ENCODE measurements at places on chromosomes 1 and 21. TPM values are rescaled to one million over a fixed set of nuclear protein-coding genes. Genes with fewer than 3 reads are reported as not detected.

GRCh38 chr1:32702599-32703478 is at the start of gene SYNC:
Gene SYNC, minus strand, starts transcription at chr1:32702770. Its CDS starts 110 bp downstream, at chr1:32702660.
- peak within 1 kb of the TSS; percentile 81 for H3K4me3 ChIP-seq
- no peaks in the 10 kb centered on the region for H3K27me3 ChIP-seq
- peak within 1 kb of the TSS; percentile 87 for H3K27ac ChIP-seq
- DNase-seq: no peak
- H3K4me1 ChIP-seq: peaks cover 38% of the 10 kb centered on the region

- no peak for DNase-seq
- no peaks in the 10 kb centered on the region for H3K27me3 ChIP-seq
- peak overlapping the region; percentile 97 for H3K4me3 ChIP-seq
- peaks cover 22% of the 10 kb centered on the region for H3K36me3 ChIP-seq
- peaks cover 34% of the 10 kb centered on the region for H3K4me1 ChIP-seq
Measured at GRCh38 chr1:228108055-228108690, 926 bp downstream of the MRPL55 start.

DNA sequence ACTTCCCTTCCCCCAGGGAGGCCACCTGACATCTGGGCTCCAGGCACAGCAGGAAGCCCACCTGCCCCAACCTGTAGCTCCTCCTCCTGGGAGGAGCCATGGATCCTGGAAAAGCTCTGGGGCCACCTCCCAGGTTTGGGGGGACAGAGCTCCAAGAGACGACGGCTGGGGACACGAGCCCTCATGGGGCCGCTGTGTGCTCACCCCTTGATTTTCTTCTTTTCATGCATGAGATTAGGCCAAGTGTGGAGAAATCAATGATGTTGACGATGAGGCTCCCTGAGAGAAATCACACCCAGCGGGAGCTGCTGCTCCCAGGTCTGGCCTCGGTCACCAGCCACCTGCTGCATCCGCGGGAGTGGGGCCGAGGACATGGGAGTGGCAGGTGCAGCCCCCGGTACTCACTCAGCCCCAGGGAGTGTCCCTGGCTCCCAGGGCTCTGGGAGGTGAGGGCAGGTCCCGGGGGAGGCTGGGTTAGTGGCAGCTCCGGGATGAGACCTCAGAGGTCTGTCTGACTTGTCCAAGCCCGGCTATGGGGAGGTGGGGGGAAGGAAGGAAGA is 8.7 kb downstream of the TNFRSF14 start:
- H3K27ac ChIP-seq: no peak overlapping the region
- peaks cover 5% of the 10 kb centered on the region for H3K27me3 ChIP-seq
- no peak for DNase-seq

GRCh38 chr1:121483234-121483633 is 298.5 kb downstream of the SRGAP2C start:
- H3K36me3 ChIP-seq: no peaks in the 10 kb centered on the region
- no peaks in the 10 kb centered on the region for H3K27me3 ChIP-seq
- DNase-seq: no peak
- H3K4me1 ChIP-seq: no peaks in the 10 kb centered on the region

S100B gene
- total RNA-seq: 13.2 TPM

DNA sequence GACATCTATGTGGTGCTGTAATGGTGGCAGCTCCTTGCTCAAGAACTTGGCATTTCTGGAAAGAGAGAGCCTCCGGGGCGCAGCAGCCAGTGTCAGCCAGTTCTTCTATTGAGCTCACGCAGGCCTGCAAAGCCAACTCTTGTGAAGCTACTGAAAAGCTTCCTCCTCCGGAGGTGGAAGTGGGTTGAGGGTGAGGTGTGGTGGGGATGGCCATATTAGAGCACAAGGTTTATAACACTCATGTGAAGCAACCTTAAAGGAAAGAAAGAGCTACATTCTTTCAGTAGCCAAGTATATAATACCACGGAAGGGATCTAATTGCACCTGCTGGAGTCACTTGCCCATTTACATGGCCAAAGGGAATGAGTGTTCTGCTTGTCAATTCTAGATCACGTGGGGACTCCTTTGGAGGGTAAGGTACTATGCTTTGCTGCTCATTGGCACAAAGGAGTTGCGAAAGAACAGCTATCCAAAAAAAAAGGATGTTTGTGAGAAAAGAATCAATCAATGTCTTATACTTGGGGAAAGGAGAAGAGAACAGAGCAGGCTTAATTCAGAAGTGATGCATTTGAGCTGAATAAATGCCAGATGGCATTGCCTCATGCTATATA is 18.3 kb upstream of the MAP10 start:
- H3K4me1 ChIP-seq: no peaks in the 10 kb centered on the region
- H3K36me3 ChIP-seq: no peaks in the 10 kb centered on the region
- no peak overlapping the region for H3K27ac ChIP-seq
- no peak overlapping the region for H3K4me3 ChIP-seq
- no peaks in the 10 kb centered on the region for H3K27me3 ChIP-seq
- no peak for DNase-seq

- no peak for DNase-seq
- no peak overlapping the region for H3K27ac ChIP-seq
- H3K4me3 ChIP-seq: no peak overlapping the region
Measured at GRCh38 chr1:22738522-22738921, 27.9 kb downstream of the EPHB2 start.

GRCh38 chr1:87867626-87868025 is 538.9 kb downstream of the LMO4 start:
- H3K4me3 ChIP-seq: no peak overlapping the region
- no peak for DNase-seq
- no peak overlapping the region for H3K27ac ChIP-seq
- H3K36me3 ChIP-seq: no peaks in the 10 kb centered on the region

DNA sequence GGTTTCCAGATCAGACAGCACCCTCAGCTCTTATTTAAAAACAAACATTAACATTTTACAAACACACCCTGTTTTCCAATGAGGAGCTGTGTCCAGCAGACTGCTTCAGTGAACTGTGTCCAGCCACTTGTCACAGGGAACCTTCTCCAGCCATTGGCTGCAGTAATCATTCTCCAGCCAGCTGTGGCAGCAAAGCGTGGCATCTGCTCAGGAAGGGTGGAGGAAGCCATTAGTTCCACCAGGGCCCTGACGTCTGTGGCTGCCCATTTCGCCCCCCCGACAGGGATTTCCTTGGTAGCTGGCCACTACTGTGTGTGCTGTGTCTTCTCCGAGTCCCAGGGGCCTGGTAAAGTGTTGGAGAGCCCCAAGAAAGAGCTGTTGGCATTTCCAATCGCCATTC is 62.9 kb upstream of the SELENON start:
- no peak for DNase-seq
- no peak overlapping the region for H3K27ac ChIP-seq
- no peaks in the 10 kb centered on the region for H3K27me3 ChIP-seq
- peaks cover 31% of the 10 kb centered on the region for H3K4me1 ChIP-seq
- no peak overlapping the region for H3K4me3 ChIP-seq

DNA sequence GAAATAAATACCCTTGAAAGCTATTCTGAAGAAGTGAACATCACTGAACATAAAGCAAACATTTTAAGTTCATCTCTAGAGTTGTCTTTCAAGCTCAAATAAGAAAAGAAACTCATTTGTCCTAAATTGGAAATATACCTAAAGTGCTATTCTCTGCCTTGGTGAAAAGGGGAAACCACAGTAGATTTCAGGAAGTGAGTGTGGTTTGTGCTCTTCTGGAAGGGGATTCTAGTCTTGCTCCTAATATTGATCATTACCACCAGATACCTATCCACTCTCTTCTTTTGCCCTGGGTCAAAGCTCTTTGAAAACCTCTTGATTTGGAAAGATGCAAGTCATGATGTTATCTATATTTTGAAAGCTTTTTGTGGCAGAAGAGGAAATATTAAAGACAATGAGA is 798.1 kb downstream of the ADGRL2 start:
- no peaks in the 10 kb centered on the region for H3K36me3 ChIP-seq
- no peak overlapping the region for H3K4me3 ChIP-seq
- H3K27me3 ChIP-seq: no peaks in the 10 kb centered on the region
- no peak overlapping the region for H3K27ac ChIP-seq
- no peak for DNase-seq
- H3K4me1 ChIP-seq: no peaks in the 10 kb centered on the region

NT5C1A gene
- not detected for total RNA-seq

GRCh38 chr1:4178501-4179113 is 278.5 kb upstream of the C1orf174 start:
- no peaks in the 10 kb centered on the region for H3K36me3 ChIP-seq
- no peaks in the 10 kb centered on the region for H3K27me3 ChIP-seq
- peak; percentile 38 for DNase-seq
- no peak overlapping the region for H3K4me3 ChIP-seq

TNFRSF4 gene
- total RNA-seq: 0.72 TPM

MEX3A gene
- total RNA-seq: 2.7 TPM

- H3K27ac ChIP-seq: no peak overlapping the region
- DNase-seq: no peak
- H3K27me3 ChIP-seq: no peaks in the 10 kb centered on the region
Measured at GRCh38 chr1:237340892-237341291, 298.9 kb downstream of the RYR2 start.

IPP gene
- 11.2 TPM for total RNA-seq

GRCh38 chr1:107009281-107009680 is 47.2 kb upstream of the PRMT6 start:
- no peak for DNase-seq
- no peak overlapping the region for H3K4me3 ChIP-seq
- H3K4me1 ChIP-seq: no peaks in the 10 kb centered on the region
- no peak overlapping the region for H3K27ac ChIP-seq
- no peaks in the 10 kb centered on the region for H3K27me3 ChIP-seq

HES4 gene
- 29.0 TPM for total RNA-seq

DNA sequence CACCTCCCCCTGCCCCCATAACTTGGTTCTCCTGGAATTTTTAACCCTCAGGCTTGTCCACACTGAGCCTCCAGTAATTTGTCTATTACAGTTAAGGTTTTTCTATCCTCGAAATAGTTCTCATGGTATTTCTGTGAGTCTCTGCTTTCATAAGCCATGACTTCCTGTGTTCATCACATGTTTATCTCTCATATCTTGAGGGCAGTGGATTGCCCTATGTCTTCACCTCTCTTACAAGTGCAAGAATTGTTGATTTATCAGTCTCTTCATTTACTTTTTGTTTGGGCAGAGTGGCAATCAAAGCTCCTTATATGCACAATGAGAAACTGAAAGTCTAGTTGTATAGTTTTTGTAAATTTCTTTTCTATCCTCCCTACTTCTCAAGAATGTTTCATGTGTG is 328.4 kb downstream of the PLA2G4A start:
- no peak overlapping the region for H3K4me3 ChIP-seq
- no peaks in the 10 kb centered on the region for H3K27me3 ChIP-seq
- no peaks in the 10 kb centered on the region for H3K4me1 ChIP-seq
- H3K36me3 ChIP-seq: no peaks in the 10 kb centered on the region
- no peak for DNase-seq
- no peak overlapping the region for H3K27ac ChIP-seq

GRCh38 chr21:23886828-23887724 is 1720.2 kb downstream of the MRPL39 start:
- no peaks in the 10 kb centered on the region for H3K27me3 ChIP-seq
- H3K4me1 ChIP-seq: no peaks in the 10 kb centered on the region
- H3K36me3 ChIP-seq: no peaks in the 10 kb centered on the region
- no peak overlapping the region for H3K27ac ChIP-seq
- no peak for DNase-seq

GRCh38 chr1:57048856-57049255 is 83.0 kb upstream of the C8B start:
- H3K27ac ChIP-seq: no peak overlapping the region
- H3K4me1 ChIP-seq: no peaks in the 10 kb centered on the region
- no peaks in the 10 kb centered on the region for H3K36me3 ChIP-seq

LYPD8 gene
- not detected for total RNA-seq

GRIK3 gene
- 0.26 TPM for total RNA-seq

DNA sequence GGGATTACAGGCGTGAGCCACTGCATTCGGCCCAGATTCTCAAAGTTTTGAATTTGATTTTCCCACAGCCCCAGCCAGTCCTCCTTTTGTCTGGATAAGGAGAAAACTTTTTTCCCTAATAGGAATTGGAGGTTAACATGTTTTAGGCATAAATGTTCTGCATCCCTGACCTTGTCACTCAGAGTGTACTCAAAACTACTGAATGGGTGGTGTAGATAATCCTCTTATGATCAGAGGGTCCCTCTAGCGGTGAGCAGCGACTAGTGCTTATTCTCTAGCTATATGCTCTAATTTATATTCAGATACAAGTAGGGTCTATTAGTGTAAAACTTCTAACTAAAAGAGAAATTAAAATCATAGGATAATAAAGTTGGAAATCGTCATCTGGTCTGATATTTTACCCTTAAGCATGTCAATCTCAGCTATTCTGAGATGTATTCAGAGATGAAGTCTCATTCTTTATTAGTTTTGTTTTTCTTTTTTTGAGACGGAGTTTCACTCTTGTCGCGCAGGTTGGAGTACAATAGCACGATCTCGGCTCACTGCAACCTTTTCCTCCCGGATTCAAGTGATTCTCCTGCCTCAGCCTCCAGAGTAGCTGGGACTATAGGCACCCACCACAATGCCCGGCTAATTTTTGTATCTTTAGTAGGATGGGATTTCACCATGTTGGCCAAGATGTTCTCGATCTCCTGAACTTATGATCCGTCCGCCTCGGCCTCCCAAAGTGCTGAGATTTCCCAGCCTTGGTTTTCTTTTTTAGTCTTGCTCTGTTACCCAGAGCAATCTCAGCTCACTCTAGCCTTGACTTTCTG is 2.7 kb upstream of the PSMD4 start:
- no peaks in the 10 kb centered on the region for H3K27me3 ChIP-seq
- H3K36me3 ChIP-seq: peaks cover 31% of the 10 kb centered on the region
- DNase-seq: no peak
- no peak overlapping the region for H3K27ac ChIP-seq

DNA sequence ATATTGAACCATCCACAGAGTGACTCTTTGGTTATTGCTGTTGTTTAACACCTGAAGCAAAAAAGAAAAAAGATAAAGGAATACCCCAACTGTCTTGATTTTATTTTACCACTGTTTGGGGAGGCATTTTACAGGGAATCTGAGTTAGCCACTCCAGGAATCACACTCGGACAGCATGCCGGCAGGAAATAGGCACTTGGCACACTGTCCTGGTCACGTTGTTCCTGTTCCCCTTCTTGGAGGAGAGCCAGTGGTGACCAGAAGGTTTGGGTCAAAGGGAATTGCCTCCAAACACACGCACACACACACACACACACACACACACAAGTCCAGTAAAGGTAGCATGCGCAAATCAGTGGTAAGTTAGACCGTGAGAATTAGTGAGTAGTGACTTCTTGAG is 13.8 kb downstream of the RGS4 start:
- H3K36me3 ChIP-seq: no peaks in the 10 kb centered on the region
- no peak for DNase-seq
- no peaks in the 10 kb centered on the region for H3K27me3 ChIP-seq
- no peak overlapping the region for H3K27ac ChIP-seq
- H3K4me3 ChIP-seq: no peak overlapping the region
